ENCODE measurements at places on chromosomes 2 and 18.

- DNase-seq, result no peak
Measured at GRCh38 chr18:492451-492850, 8.1 kb downstream of the COLEC12 start.

DNA sequence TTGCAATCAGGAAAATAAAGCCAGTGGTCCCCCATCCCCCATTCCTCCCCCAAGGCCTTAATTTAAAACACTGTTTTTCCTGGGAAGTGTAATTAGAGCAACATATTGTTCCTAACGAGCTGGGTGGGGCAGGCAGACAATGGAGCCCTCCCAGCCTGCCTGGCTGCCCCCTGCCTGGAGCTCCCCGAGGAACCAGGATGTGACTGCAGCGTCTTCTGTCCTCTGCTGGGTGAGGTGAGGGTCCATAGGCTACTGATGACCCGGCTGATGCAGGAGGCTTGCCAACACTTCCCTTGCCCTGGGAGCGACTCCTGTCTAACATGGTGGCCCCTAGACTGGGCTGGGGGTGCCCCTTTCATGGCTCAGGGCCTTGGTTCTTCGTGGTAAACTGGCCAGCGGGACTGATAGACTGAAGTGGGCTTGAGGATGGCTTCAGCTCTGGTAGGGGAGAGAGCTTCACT is 152.4 kb downstream of the DYSF start:
- DNase-seq, result no peak

- DNase-seq, result no peak
Measured at GRCh38 chr2:175964195-175964594, 37.9 kb downstream of the LNPK start.

GRCh38 chr18:48020337-48021250 is 90.1 kb upstream of the SMAD2 start:
- no peak for DNase-seq

- no peak for DNase-seq
Measured at GRCh38 chr18:78965260-78965659, 14.4 kb upstream of the SALL3 start.

- no peak for DNase-seq
Measured at GRCh38 chr2:173221132-173221695, 133.5 kb upstream of the CDCA7 start.

GRCh38 chr2:69171116-69171896 is 158.3 kb downstream of the ANTXR1 start:
- no peak for DNase-seq

- DNase-seq, result no peak
Measured at GRCh38 chr2:39631718-39632117, 34.0 kb upstream of the TMEM178A start.

- no peak for DNase-seq
Measured at GRCh38 chr2:174473796-174474195, 13.0 kb downstream of the GPR155 start.

DNA sequence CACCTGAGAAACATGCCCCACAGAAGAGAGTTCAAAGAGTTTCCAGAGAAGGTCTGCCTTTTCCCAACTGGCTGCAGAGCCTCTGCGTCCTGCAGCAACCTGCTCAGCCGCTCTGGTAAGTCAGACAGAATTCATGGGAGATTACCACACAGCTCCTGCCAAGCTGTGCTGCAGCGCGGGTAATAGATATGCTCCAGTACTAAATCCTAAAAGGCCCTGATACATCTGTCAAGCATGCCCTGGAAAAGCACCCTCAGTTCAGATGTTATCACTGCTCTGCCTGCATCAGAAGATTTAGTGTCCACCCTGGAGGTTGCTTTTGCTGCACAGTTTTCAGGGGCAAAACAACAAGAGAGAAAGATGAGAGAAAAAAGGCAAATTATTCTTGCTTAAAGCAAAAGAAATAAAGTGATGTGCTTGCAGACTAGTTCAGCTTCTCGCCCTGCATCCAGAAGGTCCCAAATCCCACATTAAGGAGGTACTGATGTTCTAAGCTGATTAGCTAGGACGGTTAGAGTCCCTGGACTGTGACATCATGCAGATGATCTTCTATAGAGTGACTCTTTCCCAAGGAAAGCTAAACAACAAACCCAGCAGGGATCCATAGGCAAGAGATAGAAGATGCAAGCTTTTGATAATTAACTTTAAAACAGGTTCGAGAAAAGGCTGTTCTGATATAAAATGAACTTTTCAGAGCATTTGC is 488.6 kb downstream of the BCL11A start:
- DNase-seq, result no peak

DNA sequence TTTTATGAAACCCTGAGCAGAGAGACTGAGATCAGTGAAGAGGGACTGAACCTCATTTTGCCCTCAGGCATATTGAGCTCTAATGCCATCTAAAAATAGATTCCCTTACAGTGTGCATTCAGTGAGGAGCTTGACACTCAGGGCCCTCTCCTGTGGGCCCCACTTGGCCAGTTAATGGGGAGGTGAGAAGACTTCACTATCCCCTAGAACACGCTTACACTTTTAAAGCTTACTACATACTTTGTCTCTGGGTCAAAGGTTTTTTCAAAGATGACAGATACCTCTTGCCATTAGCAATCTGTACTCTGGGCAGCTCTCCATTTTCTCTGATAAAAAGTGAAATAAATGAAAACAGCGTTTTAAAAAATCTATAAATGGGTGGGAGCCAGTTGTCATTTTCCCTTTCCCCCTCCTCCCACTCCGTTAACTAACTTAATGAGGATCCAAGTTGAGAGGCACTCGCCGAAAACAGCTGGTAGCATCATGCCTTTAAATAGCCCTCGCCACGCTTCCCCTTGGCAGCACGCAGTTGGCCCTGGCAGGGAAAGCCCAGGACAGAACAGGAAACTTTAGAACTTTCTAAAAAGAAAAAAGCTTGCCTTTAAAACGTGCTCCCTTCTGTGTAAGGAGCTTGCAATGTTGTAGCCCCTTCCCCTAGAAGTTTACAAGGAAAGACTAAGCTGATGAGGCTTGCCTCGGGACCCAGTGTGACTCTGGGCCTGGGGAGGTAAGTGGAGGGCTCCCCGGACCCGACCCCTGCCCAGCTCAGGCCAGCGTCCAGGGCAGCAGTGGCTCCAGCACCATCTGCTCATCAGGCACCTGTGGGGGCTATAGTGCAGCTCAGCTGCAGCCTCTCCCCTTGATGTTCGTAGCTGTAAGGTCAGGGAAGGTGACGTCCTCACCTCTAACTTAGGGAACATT is 58.8 kb upstream of the FOSL2 start:
- DNase-seq, result no peak

DNA sequence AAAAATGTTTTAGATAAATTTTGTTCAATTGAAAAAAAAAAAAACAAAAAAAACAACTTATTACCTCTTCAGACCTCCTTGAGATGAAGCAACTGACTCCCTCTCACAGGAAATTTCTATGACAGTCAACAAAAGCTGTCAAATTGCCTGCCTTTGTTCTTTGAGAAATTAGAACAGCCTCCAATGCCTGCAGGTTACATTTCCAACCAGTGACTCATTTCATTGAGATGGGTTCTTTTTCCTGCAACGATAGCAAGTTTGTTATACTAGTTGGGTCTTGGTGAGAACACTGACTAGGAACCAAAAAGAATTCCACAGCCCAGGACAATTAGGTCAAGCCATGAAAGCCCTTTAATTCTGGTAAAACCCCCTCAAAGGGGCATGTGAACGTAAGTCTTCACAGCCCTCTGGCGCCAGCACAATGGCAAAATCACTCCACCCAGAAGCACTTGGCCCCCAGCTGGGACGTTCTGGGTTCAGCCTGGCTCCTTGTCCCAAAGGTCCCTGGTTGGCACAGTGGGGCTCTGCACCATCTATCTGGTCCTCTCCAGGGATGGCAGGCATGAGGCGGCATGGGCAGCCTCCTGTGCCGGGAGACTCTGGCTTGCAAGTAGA is 87.0 kb downstream of the SPP2 start:
- DNase-seq, result no peak

GRCh38 chr2:206422493-206422892 is 20.8 kb upstream of the ADAM23 start:
- DNase-seq, result no peak

GRCh38 chr18:76378526-76379215 is 116.4 kb downstream of the ZNF516 start:
- DNase-seq, result no peak

- DNase-seq, result no peak
Measured at GRCh38 chr18:13011719-13012118, 20.6 kb downstream of the CEP192 start.

- no peak for DNase-seq
Measured at GRCh38 chr18:7417727-7418126, 149.4 kb upstream of the PTPRM start.

GRCh38 chr2:33135645-33136044 is 188.9 kb downstream of the LTBP1 start:
- DNase-seq, result no peak

DNA sequence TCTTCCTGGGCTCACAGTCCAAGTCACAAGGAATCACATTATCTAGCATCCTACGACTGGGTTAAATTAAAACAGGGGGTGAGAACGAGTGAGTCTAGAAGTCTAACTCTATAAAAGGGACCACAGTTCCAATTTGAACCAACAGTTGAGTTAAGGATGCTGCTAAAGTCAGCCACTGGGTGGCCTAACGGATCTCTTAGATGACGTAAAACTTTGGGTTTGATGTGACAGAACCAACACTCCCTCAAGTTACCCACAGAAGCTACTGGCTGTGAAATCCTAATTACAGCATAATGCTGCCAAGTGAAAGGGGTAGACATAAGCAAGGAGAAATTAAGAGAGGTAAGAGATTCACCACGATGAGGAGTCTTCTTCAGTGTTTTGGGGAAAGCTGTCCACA is 32.7 kb upstream of the RUFY4 start:
- DNase-seq, result no peak

DNA sequence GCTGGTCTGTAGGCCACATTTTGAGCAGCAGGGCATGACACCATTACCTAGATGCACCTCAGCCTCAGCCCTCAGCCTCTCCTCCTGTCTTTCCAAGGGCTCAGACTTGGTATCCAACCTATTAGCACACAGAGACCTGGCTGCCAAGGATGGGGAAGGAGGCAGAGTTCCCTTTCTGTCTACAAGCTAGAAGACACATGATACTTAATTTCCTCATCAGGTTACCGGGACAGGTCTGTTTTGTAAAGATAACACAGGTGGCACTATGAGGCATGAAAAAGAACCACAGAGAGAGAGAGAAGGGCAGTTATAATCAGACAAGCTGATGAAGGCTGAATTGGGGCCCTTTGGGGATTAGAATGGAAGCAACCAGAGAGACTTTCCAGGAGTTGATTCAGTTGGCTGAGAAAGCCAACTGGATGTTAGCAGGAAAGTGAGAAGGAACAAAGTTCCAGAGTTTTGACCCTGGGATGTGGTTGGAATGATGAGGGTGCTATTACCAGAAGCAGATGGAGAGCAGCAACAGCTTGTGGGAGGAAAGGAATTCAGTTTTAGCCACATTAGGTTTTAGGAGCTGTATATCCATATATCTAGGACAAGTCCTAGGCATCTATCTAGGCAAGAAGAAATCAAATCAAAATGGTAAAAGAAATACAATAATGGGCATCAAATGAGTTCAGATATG is 46.0 kb upstream of the RMND5A start:
- DNase-seq, result no peak

DNA sequence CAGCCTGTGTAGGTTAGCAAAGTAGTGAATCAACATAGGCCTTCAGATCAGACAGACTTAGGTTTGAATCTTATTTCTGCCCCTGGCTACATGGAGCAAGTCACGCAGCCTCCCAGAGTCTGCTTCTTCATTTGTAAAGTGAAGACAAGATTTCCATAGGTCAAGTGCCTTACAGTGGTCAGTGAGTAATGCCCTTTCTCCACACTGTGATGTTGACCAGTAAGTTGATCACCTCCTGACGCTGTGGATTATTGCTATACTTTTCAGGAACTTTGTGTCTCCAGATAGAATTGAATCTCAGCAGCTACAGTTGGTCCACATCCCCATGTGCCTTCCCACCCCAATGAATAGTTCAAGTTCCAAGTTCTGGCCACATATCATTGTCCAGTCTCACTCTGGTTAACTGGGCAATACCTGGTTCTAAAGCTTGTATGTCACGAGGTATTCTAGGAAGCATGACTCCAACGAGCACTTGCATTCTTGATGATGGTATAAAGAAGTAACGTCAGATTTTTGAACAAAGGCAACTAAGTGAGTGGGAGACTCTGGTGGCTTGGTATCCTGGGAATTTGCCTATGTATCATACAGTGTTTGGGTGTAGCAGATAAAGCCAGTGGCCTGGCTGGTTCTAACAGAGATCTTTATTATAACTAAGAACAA is 2.1 kb upstream of the CLIP4 start:
- no peak for DNase-seq

DNA sequence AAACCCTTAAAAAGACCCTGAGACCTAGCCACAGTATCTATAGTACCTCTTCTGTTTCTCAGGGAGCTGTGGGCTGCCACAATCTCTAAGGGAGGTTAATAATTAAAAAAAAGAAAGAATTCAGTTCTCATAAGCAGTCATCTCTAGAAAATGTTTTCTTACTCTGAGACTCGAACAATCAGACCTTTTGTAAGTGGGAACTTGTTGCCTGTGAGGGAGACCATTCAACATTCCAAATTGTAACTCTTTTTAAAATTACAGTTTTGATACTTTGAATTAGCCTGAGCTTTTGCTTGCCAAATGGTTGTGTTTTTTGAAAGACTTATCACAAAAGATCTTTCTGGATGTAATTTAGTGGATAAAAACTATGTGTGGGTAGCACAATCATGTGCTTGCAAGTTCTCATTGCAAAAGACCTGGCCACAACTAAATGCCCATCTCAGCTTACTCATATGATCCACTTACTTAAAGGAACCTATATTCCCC is 33.3 kb downstream of the IL1R2 start:
- DNase-seq, result no peak

DNA sequence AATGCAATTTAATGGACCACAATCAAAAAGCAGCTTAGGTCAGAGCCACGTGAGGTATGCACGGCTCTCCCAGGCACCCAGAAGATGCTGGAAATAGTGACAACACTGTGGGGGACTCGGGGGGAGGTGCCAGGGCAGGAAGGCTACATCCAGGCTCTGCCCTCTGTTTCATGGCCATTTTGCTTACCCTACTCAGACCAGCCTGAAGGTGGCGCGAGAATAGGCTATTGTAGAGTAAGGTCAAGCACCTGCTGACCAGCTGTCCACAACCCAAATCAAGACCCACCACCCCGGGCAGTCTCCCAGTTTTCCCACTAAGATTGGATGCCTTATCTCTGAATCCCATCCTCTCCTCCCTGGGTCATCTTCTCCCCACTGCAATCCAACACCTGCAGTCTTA is 115.7 kb downstream of the VIT start:
- DNase-seq, result no peak

Data from DMS79 (cell line).